ENCODE measurements at places on chromosomes 5 and 9. TPM values are rescaled to one million over a fixed set of nuclear protein-coding genes. Genes with fewer than 3 reads are reported as not detected.

GRCh38 chr5:40616781-40617180 is 62.9 kb upstream of the PTGER4 start:
- H3K36me3 ChIP-seq = no peaks in the 10 kb centered on the region
- peaks cover 30% of the 10 kb centered on the region for H3K4me1 ChIP-seq
- peak overlapping the region; percentile 18 for H3K27ac ChIP-seq
- DNase-seq = no peak

GRCh38 chr5:180173198-180173544 is 35.8 kb downstream of the RASGEF1C start:
- no peak for DNase-seq
- H3K27me3 ChIP-seq = peaks cover 2% of the 10 kb centered on the region
- H3K4me1 ChIP-seq = peaks cover 3% of the 10 kb centered on the region
- H3K4me3 ChIP-seq = no peak overlapping the region
- no peaks in the 10 kb centered on the region for H3K36me3 ChIP-seq

Gene TAF11L5
- not detected for total RNA-seq

- H3K4me3 ChIP-seq = no peak overlapping the region
- no peaks in the 10 kb centered on the region for H3K4me1 ChIP-seq
- peaks cover 5% of the 10 kb centered on the region for H3K27me3 ChIP-seq
- H3K27ac ChIP-seq = no peak overlapping the region
- DNase-seq = no peak
Measured at GRCh38 chr5:60829490-60830266, 14.4 kb downstream of the ELOVL7 start.
